COLO829 (cell line): ENCODE measurements at places on chromosomes 6 and 20.

- DNase-seq: no peak
Measured at GRCh38 chr20:7989379-7989778, 30.2 kb downstream of the TMX4 start.

DNA sequence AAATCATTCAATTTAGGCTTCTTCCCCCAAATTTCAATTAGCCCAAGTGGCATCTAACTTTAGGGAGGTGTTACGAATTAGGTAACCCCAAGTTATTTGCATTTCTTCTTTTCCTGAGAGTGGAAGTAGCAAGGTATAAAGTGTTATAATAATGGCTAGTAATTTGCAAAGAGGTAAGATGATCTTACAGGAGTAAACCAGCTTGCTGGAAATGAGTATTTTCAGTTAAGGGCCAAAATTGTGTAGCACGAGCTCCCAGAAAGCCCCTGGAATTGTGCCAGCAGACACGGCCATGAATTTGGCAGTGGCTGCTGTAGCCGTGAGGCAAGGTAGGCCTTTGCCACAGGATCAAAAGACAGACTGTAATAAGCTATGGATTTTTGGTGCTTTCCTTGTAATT is 38.0 kb downstream of the CITED2 start:
- no peak for DNase-seq

DNA sequence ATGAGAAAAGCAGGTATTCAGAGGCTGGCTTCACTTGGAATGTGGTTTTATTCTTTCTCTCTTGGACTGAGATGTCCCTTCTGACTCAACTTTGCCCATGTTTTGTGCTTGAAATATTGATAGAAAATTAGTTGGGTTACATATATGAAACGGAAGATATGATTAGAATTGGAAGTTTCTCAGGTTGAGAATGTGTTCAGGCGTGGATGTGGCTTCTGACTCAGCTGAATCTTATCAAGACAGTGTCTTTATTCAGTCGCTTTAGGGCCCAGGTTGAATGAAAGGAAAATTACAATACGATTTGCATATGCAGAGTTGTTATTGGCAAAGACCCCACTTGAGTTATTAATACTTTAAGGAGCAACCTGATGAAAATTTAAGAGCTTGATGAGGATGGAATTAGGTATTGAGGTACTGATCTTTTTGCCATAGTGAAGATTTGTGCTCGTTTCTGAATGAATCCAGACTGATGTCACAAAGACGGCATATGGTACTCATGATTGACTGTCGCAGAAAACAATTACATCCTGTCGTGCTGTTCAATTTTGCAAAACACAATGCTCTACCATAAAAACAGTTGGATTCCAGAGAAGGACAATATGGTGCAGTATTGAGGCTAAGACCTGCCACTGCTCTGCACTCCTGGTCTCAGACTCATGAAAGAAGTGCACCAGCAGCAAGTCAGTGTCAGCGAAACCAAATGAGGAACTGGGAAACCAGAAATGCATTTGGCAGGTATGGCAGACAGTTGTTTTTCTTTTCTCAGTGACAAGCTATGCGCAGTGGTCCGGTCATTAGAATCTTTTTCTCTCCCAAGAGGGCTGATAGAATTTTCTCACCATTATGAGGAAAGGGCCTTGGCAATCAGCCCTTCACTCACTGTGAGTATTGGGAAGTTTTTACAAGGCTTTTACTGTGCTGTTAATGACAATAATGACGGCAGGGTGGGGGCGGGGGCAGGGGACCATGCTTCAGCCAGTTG is 158.3 kb downstream of the DOK5 start:
- DNase-seq: no peak

GRCh38 chr20:44208770-44209169 is 1.8 kb downstream of the OSER1 start:
- no peak for DNase-seq

DNA sequence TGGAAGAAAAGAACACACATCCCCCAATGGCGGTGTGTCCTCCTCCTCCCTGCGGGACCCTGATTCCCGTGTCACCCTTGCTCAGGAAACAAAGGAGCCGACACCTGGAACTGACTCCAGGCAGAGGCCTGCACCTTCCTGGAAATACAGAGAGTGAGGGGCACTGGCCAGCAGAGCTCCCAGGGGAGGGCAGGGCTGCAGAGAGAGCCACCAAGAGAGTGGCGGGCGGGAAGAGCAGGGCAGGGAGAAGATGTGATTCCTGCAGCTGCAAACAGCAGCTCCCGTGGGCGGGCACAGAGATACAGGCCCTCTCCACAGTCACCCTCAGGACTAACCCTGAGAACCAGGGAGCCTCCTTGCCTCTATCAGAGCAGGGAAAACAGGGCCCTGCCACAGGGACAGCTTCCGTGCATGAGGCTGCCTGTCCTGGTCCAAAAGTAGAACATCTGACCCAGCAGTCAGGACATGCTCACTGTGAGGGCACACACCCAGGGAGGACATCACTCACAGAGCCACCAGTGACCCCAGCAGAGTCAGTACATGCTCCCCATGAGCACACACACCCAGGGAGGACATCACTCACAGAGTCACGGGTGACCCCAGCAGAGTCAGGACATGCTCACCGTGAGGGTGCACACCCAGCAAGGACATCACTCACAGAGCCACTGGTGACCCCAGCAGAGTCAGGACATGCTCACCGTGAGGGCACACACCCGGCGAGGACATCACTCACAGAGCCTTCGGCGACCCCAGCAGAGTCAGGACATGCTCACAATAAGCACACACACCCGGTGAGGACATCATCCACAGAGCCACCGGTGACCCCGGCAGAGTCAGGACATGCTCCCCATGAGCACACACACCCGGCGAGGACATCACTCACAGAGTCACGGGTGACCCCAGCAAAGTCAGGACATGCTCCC is 193.1 kb downstream of the DLL1 start:
- DNase-seq: no peak

DNA sequence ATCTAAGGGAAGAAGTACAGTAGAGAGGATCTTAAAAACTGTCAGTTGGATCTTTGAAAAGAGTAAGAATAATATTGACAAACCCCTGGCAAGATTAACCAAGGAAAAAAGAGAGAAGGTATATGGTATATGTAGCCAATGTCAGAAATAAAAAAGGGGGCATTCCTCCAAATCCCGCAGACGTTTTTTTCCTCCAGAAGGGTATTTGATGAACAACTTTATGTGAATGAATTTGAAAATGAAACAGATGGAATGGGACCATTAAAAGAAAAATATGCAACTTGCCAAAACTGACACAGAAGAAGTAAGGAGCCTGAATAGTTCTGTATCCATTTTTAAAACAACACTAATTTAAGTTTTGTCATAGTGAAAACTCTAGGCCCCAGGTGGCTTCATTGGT is 35.7 kb downstream of the GFRA4 start:
- DNase-seq: no peak

DNA sequence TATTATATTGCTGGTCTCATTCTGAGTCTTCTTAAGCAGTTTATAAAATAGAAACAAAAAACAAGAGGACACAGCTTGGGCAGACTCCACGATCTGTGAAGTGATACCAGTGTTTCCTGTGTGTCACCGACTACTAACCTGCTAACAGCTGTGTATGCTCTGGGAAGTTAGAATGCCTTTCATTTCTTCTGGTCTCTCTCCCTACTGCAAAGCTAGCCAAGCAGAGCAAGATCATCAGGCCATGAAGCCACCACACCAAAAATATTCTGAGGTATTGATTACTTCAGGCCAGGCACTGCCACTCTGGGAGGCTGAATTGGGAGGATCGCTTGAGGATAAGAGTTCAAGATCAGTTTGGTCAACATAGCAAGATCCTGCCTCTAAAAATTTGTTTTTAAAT is 46.9 kb upstream of the SMIM29 start:
- DNase-seq: no peak

DNA sequence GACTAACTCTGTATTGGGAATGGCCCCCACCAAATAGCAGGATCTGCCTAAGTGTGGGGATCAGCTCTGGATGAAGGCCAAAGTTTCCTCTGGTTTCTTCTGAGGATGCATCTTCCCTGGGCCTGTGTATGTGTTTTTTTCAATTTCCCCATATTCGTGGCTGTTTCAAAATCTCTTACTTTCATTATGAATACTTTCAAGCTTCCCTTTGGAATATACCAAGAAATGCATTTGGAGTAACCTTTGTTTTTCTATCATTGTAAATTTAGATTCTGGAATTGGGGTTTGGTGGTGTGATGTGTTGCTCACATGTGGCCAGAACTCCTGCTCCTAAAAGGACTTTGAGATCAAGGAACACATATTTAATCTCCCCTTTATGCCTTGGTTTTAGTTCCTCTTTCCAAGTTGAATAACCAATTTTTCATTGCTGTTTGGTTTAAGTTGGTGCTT is 8.4 kb downstream of the ENTPD6 start:
- no peak for DNase-seq

GRCh38 chr20:48831718-48832404 is 4.1 kb upstream of the PREX1 start:
- DNase-seq: no peak

- no peak for DNase-seq
Measured at GRCh38 chr6:115271434-115271833, 789.3 kb downstream of the FRK start.

DNA sequence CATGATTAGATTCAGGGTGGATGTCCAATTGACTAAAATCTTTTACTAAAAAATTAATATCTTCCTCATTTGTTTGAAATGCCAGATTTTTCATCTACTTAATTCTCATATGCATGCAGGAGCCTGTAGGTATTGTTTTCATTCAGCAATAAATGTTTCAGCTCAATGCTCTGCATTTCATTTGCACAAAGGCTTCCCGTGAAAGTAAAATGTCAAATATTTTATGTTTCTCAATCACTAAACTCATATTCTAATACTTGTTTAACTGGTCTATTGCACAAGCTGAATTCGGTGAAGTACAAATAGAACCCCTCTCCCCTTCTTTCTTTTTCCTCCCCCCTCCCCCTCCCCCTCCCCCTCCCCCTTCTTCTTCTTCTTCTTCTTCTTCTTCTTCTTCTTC is 175.9 kb downstream of the MCHR2 start:
- no peak for DNase-seq

GRCh38 chr6:66578362-66578761 is 871.3 kb upstream of the EYS start:
- no peak for DNase-seq

- no peak for DNase-seq
Measured at GRCh38 chr6:89357390-89357789, 4.9 kb upstream of the UBE2J1 start.

GRCh38 chr20:44888226-44889103 is 3.0 kb downstream of the YWHAB start:
- DNase-seq: no peak

- no peak for DNase-seq
Measured at GRCh38 chr6:163955756-163956155, 541.2 kb downstream of the QKI start.

DNA sequence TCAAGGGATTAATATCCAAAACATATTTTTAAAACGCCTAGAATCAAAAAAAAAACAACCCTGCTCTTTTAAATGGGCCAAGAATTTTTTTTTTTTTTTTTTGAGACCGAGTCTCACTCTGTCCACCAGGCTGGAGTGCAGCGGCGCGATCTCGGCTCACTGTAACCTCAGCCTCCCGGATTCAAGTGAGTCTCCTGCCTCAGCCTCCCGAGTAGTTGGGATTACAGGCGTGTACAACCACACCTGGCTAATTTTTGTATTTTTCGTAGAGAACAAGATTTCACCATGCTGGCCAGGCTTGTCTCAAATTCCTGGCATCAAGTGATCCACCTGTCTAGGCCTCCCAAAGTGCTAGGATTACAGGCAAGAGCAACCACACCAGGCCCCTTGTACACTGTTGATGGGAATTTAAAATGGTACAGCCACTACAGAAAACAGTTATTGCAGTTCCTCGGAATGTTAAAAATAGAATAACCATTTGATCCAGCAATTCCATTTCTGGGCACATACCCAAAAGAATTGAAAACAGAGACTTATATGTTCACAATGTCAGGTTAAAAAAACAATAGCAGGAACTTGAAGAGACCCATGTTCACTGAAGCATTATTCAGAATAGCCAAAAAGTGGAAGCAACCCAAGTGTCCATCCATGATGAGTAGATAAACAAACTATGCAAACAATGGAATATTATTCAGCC is 3.1 kb upstream of the MYL9 start:
- no peak for DNase-seq

DNA sequence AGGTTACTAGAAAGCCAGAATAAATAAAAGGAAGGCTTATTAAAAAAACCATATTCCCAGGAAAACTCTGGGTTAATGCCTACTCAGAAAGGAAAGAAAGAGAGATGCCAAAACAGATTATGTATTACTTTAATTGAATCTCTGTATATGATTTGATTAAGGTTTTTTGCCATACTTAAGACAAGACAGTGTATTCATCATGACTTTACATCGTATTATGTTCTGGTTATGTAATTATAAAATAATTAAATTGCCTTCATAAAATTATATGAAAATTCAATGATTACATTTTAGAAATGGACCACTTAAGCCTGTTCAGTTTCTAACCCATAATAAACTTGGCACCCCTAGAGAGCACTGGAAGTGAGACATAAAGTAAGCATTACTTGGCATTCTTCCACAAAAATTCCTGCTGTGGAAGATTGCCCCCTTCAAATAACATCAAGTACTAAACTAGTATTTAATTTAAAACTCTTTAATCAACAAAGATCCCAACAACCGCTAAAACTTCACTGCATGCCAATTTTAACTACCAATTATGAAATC is 20.8 kb upstream of the IBTK start:
- no peak for DNase-seq

- DNase-seq: no peak
Measured at GRCh38 chr6:118502169-118502568, 45.9 kb upstream of the PLN start.

DNA sequence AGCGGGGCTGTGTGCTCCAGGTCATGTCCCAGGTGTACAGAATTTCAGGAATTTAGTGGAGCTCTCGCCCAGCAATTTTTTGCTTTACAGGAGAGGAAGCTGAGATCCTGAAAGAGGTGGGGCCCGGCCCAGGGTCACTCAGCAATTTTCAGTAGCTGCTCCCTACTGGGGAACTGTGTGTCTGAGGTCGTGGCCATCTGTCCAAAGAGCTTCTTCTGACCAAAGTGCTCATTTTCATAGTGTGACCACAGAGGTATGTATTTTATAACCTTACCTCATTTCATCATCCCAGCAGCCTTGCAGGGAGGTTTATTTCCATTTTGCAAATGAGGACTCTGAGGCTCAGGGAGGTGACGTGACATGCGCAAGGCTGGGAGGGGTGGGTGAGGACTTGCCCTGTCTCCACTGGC is 46.3 kb downstream of the FAM209B start:
- DNase-seq: no peak

- DNase-seq: no peak
Measured at GRCh38 chr6:6407071-6407741, 86.7 kb upstream of the F13A1 start.

GRCh38 chr6:84449220-84449619 is 221.8 kb upstream of the CEP162 start:
- DNase-seq: no peak
